ENCODE measurements at places on chromosomes 11 and 22.

DNA sequence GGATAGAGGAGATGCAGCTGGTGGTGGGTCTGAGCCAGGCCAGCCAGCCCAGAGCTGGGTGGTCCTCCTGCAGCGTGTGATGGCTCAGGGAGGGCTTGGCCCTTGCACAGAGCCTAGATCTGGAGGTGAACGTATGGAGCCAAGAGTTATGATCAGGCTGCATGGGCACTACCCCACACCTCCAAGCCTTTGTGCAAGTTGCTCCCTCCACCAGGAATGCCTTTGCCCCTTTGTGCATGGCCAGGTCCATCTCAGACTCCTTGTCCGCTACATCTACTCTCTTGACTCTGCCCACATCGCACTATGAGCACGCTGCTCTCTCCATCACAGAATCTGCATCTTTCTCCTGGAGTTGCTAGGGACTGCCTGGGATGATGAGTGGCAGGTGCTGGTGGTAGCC, 895.7 kb downstream of the TBC1D22A start:
- DNase-seq = no peak

GRCh38 chr22:22593964-22594656, 35.0 kb upstream of the PRAME start:
- DNase-seq = peak; percentile 61

- DNase-seq = no peak
Measured at GRCh38 chr11:70637186-70637800, 239.0 kb downstream of the CTTN start.

GRCh38 chr11:65610404-65610803, 3.6 kb downstream of the MAP3K11 start:
- DNase-seq = no peak

- no peak for DNase-seq
Measured at GRCh38 chr11:122398851-122399250, 256.7 kb upstream of the UBASH3B start.

GRCh38 chr22:38564669-38565068, 5.3 kb downstream of the DMC1 start:
- no peak for DNase-seq

DNA sequence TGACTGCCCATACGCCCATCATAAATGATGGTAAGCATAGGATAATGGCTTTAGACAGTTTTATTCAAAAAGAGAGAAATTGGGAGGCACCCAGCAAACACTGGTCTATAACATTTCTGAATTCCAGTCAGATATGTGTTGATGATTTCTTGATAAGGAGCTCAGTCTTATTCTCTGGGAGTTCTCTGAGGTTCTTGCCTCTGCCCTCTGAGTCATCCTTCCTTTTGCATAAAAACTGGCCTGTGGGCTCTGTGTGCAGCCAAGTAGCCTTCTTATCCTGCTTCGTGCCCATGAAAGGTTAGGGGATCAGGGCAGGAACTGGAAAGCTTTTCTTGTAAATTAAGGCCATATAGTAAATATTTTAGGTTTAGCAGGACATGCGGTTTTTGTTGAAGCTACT, 48.9 kb downstream of the FAR1 start:
- no peak for DNase-seq

GRCh38 chr11:65790902-65791650, 4.2 kb downstream of the OVOL1 start:
- DNase-seq = no peak

DNA sequence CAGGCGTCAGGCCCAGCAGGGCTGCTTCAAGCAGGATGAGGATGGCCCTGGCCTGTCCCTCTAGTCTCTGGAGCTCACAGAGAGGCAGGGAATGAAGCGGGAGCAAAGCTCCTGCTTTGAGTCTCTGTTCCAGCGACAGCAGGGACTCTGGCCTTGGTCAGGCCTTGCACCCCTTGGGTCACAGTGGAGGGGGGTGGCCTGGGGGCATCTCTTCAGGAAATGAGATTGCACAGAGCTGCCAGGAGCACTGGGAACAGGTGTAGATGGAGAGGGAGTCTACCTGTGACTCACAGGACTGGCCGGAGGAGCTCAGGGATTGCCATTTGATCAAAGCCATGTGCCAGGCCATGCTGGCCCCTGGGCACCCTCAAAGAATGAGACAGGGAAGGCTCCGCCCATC, 1.6 kb downstream of the ANO1 start:
- no peak for DNase-seq

- DNase-seq = no peak
Measured at GRCh38 chr22:28395920-28396753, 283.5 kb downstream of the TTC28 start.

GRCh38 chr22:46355369-46355995, 20.0 kb downstream of the TRMU start:
- DNase-seq = peak; percentile 68

DNA sequence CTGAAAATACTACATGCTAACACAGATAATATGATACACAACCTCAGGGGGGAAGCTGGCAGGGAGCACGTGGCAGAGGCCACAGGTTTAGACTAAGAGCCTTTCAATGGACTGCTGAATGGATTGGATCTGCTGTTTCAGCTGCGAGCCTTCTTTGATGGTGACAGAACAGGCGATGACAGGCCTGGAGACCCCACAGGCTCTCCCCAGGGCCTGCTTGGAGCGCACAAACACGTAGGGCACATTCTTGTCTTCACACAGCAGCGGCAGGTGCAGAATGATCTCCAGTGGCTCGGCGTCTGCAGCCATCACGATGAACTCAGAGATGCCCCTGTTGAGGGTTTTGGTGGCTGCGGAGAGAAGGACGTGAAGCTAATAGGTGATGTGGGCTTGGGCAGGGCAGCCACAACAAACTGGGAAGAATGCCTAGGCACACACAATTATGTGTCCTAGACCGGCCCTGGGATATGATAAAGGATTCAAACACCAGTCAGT, 13.8 kb downstream of the SNU13 start:
- DNase-seq = no peak

Measured in activated CD4-positive, alpha-beta T cell treated with anti-CD3 and anti-CD28 coated beads, Interleukin-2, amount 10 ng/mL, durations not matched to agents 7 days and 5 days (primary cell).